Fibroblast of skin of abdomen (primary cell): ENCODE measurements at places on chromosomes 3 and 15.

GRCh38 chr15:90681056-90681455, 36.1 kb upstream of the BLM start:
- DNase-seq: no peak

DNA sequence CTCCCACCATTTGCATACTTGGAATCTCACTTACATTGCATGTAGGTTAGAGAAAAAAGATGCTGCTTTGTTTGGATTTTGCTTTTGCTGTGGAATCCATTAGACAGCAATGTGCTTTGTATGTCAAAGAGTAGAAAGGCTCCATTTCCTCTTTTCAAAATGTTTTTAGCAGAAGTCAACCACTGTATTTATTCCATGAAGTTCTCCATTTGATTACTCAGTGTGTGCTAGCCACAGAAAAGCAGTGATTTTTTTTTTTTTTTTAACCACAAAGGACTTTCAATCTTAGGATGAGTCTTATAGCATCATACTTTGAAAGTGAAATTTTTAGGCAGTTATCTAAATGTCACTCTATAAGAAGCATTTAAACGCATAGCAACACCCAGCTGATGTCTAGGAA, 285.0 kb upstream of the ADAMTS9 start:
- peak; percentile 77 for DNase-seq

GRCh38 chr3:144221761-144222160, 250.1 kb downstream of the DIPK2A start:
- DNase-seq: no peak

GRCh38 chr3:186303965-186304364, 58.1 kb downstream of the DGKG start:
- DNase-seq: no peak

GRCh38 chr15:88331291-88331690, 74.8 kb upstream of the NTRK3 start:
- peak; percentile 38 for DNase-seq

- no peak for DNase-seq
Measured at GRCh38 chr15:52445553-52445952, 83.1 kb downstream of the MYO5A start.

DNA sequence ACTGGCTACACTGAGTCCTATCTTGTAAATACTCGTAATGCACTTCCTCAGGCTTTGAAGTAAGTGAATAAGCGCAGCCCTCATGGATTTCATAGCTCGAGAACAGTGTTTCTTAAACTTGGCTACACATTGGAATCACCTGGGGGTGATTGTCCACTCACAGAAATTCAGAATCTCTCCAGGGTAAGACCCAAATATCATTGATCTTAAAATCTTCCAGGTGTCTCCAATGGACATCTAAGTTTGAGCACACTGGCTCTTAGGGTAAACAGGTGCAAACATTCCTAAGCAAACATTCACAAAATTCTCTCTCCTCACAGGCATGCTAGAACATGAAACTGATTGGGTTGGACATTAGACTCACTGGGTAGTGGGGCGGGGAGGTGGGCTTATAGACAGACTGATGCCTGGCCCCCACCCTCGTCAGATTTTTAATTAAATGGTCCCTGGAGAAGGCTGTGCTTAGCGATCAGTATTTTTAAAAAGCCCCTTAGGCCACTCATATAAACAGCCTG, 279.7 kb upstream of the TBL1XR1 start:
- no peak for DNase-seq

DNA sequence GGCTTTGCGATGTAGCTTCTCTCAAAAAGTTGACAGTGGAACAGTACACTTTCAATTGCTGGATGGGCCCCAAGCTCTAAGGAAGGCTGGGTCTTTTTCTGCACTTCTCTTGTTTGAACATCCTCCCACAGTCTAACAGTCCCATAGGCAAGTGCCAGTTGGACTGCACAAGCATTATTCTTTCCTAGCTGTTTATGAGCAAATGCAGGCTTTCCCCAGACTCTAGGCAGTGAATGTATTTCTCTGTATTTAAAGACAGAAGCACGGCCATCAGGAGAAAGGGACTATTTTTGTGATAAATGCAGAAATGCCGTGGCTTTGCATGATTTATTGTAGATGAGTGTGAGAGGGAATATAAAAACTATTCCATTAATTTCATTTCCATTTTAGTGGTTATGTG, 539.3 kb upstream of the LMCD1 start:
- no peak for DNase-seq

DNA sequence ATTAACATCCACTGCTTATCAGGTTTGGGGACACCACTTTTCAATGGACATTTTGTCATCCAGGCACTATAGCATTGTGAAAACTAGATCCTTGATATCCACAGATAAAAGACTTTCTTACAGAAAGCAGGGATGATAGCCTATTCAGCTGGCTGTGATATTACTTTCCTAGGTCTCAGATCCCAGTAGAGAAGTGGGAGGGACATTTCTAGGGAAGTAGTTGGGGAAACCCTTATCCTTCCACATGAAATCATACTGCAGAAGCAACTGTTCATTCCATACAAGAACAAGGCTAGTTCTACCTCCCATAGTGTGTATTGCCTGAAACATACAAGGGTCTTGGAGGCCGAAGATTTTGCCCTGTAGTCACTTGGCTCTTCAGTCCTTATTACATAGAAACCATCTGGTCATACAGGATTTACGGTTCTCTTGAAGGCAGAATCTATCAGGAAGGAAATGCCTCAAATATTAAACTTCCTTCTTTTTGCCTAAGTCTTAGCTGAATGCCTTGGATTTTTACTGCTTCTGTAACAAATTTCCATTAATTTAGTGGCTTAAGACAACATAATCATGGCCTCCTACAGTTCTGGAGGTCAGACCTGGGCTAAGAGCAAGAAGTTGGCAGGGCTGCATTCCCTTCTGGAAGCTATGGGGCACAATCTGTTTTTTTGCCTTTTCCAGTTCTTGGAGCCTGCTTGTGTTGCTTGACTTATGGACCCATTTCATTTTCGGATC, 119.4 kb downstream of the ECT2 start:
- no peak for DNase-seq

GRCh38 chr15:97962263-97962662, 1.8 kb downstream of the ARRDC4 start:
- no peak for DNase-seq

- no peak for DNase-seq
Measured at GRCh38 chr15:42730135-42730534, 6.8 kb downstream of the CDAN1 start.

DNA sequence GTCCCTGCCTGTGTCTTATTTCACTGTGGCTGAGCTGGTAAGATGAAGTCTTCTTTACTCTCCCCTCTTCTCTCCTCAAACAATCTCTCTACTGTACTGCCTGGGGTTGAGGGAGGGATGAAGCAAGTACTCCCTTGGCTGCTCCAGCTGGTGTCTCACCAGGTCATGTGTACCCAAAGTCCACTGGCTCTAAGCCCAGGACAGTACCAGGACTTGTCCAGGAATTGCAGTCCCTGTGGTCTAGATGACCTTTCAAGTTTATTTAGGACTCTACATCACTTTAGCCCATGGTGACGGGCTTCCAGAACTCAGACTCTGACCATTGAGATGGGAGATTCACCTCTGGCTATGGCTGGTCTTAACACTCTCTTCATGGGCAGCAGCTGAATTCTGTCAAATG, 17.5 kb upstream of the SLC27A2 start:
- DNase-seq: no peak

DNA sequence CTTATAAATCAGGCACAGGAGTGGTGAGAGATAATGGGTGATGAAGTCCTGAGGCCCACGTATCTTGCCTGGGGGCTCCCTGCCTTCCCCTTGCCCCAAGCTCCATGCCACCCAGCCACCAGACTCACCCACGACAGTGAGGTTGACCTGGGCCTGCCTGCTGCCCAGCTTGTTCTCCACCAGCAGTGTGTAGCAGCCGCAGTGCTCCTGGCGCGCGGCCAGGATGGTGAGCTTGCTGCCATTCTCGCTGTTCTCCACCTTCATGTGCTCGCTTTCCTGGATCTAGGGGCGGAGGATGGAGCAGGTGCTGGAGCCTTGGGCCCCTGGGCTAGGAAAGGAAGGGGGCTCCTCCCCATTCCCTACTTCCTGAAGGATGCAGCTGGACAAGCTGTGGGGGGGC, 79.1 kb upstream of the HACD2 start:
- no peak for DNase-seq

GRCh38 chr3:127172781-127173515, 20.0 kb upstream of the PRR23E start:
- peak; percentile 95 for DNase-seq
